Stimulated activated CD8-positive, alpha-beta memory T cell treated with anti-CD3 and anti-CD28 coated beads, Interleukin-4, amount 100 ng/mL, for 24 hours (primary cell): ENCODE measurements at places on chromosomes 4 and X.

- no peak for DNase-seq
Observed at GRCh38 chr4:749698-750666, 44.4 kb downstream of the PCGF3 start.

DNA sequence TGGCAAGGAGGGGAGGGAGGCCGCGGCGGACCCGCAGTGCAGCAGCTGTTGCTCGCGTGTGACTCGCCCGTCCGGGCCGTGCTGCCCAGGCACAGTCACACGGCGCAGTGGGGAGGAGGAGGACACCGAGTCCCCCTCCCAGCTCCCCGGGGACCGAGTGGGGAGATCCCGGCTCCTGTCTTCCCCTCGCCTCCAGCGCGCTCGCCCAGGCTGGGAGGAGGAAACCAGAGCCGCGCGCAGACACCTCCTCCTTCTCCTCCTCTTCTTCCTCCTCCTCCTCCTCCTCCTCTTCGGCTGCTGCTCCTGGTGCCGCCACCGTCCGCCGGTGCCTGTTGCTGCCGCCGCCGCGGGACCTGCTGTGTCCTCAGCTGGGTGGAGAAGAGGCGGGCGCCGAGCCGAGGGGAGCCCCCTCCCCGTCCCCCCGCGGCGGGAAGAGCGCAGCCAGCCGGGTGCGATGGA is at the start of gene TBC1D1:
Gene TBC1D1, plus strand, starts transcription at position 284 of the 459 bp plus-strand sequence. CDS start 11,012 bp downstream, outside the sequence.
- DNase-seq: peak; percentile 15

- DNase-seq: no peak
Observed at GRCh38 chrX:20212486-20213089, 54.1 kb downstream of the RPS6KA3 start.

DNA sequence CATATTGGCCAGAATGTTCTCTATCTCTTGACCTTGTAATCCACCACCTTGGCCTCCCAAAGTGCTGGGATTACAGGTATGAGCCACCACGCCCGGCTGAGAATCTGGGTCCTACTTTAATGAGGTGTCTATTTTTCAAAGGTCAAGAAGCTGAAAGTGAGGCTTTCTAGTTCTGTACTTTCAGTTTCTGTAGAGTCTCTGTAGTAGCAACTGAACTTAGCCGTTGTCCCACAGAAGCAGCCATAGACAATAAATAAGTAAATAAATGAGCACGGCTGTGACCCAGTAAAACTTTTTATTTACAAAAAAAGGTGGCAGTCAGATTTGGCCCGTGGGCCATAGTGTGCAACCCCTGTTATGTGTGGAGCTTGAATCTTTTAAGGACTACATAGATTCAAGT is 92.0 kb downstream of the FNIP2 start:
- no peak for DNase-seq

DNA sequence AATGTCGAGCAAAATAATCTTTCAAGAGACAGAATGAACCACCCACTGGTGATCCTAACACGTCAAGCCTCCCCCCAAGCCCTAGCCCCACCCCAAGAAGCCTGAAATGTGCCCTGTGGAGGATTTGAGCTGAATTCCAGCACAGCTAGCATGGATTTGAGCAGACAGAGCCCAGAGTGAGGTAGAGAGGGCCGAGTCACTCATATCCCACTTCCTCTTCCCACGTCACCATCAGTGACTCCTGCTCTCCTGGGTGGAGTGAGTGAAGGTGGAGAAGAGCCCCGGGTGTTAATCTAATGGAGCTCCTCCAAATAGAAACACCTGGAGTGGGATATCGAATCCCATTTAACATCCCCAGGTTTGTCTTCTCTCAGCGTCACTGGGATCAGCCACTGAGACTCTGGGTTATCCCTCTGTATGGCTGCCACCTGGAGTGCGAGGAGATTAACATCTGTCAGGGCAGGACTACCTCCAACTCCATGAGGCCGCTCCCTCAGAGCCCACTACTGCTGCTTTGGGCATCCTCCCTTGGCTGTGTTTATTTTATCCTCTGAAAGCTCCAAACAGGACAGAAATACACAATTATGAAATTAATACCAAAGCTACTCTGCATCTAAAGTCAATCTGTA is 136.6 kb downstream of the NWD2 start:
- DNase-seq: no peak

GRCh38 chr4:145420595-145421214 is 60.9 kb upstream of the SMAD1 start:
- no peak for DNase-seq

- no peak for DNase-seq
Observed at GRCh38 chr4:185335579-185335978, 60.1 kb downstream of the LRP2BP start.

DNA sequence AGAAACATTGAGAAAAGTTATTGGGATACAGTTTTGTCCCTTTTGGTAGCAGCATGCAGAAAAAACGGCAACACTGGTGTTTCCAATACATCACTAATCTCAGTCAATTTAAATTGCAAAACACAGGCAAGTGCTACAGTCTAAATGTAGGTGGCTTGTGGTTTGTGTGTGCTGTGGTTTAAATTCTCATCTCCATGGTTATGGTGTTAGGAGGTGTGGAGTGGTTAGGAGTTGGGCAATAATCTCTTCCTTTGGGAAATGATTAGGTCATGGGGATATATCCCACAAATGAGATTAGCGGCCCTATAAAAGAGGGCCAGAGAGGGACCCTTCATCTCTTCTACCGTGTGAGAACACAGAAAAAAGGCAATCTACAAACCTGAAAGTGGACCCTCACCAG is 1344.3 kb downstream of the ADGRL3 start:
- DNase-seq: no peak

GRCh38 chr4:141350122-141350905 is 129.6 kb downstream of the ZNF330 start:
- DNase-seq: no peak

DNA sequence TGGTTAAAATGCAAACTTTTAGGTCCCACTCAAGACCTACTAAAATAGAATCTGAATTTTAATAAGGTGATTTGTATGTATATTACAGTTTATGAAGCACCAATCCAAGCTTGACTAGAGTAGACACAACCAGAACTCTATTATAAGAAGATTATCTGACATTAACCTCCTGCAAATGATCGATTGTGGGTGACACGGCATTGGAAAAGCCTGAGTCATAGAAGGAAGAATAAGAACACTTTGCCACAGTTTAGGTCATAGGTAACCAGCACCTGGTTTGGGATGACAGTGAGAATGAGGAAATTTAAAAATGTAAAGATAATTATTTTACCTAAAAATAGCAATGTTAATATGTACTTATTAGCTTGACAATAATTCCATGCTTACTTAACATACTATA is 15.2 kb downstream of the PDGFC start:
- no peak for DNase-seq

GRCh38 chr4:176437756-176438155 is 118.0 kb downstream of the SPCS3 start:
- no peak for DNase-seq

DNA sequence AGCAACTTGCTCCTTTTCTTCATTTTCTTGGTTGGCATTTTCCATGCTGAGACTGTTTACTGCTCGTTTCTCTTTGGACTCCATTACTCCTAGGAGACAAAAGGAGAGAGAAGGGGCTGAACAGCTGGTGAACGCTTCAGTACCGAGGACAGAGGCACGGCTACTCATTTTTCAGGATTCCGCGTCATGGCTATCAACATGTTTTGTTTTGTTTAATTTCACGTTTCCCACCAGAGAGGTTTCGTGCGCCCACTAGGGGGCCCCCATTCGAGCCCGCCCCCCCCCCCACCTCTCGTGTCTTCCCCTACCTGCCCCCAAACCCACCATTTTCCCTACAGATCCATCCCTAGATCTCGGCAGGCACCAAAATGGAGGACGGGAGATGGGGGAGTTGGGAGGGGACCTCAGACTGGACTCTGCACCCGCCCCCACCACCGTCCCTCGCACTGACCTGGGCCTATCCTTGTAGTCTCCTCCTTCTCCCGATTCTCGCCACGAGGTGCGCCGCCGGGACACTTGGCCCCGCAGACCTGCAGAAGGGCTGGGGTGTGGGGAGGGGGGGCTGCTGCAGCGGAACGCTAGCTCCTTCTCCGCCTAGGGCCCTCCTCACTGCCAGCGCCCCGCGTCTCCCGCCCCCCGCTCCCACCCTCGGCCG is 653 bp downstream of the BEX1 start:
- DNase-seq: no peak

DNA sequence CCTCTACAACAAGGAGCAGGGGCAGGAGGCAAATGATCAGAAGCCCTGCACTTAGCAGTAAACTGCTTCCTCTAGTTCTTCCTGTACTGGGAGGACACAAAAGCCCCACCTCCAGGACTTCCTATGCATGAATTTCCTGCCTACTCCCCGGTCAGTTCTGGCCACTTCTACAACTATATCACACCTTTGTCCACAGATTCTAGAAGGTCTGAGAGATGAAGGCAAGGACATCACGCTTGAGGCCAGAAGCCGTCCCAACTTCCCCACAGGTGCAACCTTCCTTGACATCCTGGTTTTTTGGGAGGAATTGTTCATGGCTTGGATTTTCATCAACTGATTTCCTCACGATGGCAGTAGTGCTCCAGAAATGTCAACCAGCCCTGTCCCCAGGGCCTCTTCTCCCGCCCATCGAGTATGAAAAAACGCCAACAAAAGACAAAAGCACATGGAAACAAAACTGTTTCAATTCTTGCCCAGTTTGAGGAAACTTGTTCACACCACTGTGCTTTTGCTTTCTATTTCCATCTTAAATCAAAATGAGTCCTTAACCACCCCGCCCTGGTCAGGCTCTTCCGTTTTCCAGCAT is 206.5 kb upstream of the STK26 start:
- DNase-seq: peak; percentile 51

DNA sequence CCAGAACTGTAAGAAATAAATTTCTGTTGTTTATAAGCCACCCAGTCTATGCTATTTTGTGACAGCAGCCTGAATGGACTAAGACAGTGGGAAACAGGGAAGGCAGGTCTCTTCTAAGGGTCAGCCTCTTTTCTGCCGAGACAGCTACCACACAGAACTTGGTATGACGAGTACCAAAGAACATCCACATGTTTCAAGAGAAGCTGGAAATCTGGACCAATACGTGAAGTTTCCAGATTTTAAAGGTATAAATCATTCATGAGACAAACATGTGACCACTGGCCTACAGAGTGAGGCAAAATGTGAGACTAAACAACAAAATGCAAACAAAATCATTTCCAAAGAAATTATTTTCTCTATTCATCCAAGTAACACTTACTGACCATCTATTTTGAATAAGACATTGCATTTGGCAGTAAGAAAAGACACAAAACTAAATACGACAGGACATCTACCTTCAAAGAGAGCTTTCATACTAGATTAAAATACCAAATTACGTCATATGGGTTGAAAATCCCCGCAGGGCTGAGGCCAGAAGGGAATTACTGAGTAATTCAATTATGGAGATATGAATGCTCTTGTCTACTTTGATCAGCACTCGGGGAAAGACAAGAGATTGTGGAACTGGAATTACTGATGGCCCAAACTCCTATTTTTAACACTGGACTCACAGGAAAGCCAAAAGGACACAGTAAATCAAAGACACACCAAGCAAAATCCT is 7.2 kb downstream of the SCARB2 start:
- DNase-seq: no peak

DNA sequence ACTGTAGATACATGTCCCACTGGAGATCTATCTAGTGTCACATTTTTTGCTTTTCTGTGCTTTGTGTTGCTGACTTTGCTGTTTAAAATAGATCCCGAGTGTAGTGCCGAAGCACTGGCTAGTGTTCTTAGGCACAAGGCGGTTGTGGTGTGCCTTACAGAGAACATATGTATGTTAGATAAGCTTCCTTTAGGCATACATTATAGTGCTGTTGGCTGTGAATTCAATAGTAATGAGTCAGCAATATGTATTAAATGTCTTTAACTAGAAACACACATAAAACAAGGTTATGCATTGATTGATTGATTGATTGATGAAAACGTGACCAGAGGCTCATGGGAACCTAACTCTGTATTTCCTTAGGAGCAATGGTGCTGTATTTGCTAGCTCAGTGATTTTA is 56.2 kb downstream of the COX7B2 start:
- no peak for DNase-seq

DNA sequence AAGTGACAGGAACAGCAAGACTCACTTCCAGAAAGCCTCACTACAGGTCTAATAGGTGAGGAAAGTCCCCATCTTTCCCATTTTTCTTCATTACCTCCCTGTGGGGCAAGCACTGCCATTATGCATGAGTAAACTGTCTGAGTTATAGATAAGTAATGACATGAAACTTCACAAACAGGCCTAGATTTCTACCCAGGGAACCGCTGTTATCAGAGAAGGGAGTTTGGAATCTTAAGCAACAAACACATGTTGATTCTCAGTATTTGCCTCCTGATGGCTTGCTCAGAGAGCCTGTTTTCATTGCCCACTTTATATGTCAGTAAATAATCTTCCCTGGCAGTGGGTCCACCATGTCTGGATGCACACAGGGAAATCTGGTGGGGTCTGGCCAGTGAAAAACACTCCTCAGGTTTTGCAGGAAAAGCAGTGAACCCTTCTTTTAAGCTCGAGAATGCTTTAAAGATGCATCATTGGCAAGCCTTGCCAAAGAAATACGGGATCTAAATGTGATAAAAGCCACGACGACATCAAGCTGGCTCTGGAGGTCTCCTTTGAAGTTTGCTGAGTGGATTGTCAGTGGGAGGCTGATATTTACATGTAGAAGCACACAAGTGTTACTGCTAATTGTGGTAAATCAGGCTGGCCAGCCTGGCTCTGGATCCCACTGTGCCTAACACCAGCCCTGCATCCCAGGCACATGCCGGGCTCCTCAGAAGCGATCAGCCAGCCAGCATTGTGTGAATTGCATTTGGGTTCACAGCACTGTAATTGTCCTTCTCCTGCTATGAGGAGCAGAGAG is 25.2 kb downstream of the PDGFRA start:
- no peak for DNase-seq

GRCh38 chr4:8847331-8847730 is 24.3 kb downstream of the HMX1 start:
- no peak for DNase-seq

DNA sequence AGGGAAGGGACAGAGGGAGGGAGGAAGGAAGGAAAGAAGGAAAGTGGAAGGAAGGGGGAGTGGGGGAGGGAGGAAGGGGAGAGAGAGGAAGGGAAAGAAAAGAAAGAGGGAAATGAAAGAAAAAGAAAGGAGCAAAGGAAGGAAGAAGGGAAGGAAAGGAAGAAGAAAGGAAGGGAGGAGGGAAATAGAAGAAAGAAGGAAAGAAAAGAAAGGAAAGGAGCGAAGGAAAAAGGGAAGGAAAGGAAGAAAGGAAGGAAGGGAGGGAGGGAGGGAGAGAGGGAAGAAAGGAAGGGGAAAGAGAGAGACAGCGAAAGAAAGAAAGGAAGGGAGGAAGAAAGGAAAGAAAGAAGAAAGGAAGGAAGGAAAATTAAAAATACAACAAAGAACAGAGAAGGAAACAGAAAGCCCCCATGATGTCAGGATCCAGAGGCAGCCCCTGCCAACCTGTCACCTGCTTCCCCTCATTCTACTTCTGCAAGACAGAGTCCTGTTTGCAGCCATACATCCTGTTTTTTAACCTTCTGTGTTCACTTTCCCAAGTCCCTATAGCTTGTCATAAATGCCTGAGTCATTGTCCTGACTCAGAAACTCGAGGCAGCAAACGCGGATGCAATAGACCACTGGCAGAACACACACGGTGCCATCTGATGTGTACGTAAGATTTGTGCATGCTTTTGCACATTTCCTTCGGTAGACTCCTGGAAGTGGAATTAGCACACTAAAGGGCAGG is 77.0 kb upstream of the C4orf50 start:
- no peak for DNase-seq
